MCF 10A (cell line): ENCODE measurements at places on chromosomes 13 and 19.
A peak's percentile ranks its signal among the peaks of the same experiment; 100 is the strongest.

GRCh38 chr13:101499406-101499805 is 46.9 kb downstream of the ITGBL1 start:
- H3K4me3 ChIP-seq: no peak overlapping the region
- no peaks in the 10 kb centered on the region for H3K4me1 ChIP-seq
- no peaks in the 10 kb centered on the region for H3K27me3 ChIP-seq
- no peaks in the 10 kb centered on the region for H3K36me3 ChIP-seq

- DNase-seq: no peak
- no peak overlapping the region for H3K27ac ChIP-seq
- no peaks in the 10 kb centered on the region for H3K4me1 ChIP-seq
- no peak overlapping the region for H3K4me3 ChIP-seq
- H3K27me3 ChIP-seq: peaks cover 43% of the 10 kb centered on the region
- H3K36me3 ChIP-seq: peaks cover 6% of the 10 kb centered on the region
Measured at GRCh38 chr13:59472134-59472533, 691.6 kb downstream of the DIAPH3 start.

- no peaks in the 10 kb centered on the region for H3K36me3 ChIP-seq
- H3K27ac ChIP-seq: no peak overlapping the region
- peaks cover 5% of the 10 kb centered on the region for H3K4me1 ChIP-seq
- no peak overlapping the region for H3K4me3 ChIP-seq
- peak; percentile 2 for DNase-seq
Measured at GRCh38 chr13:66329988-66330451, 900.1 kb downstream of the PCDH9 start.

DNA sequence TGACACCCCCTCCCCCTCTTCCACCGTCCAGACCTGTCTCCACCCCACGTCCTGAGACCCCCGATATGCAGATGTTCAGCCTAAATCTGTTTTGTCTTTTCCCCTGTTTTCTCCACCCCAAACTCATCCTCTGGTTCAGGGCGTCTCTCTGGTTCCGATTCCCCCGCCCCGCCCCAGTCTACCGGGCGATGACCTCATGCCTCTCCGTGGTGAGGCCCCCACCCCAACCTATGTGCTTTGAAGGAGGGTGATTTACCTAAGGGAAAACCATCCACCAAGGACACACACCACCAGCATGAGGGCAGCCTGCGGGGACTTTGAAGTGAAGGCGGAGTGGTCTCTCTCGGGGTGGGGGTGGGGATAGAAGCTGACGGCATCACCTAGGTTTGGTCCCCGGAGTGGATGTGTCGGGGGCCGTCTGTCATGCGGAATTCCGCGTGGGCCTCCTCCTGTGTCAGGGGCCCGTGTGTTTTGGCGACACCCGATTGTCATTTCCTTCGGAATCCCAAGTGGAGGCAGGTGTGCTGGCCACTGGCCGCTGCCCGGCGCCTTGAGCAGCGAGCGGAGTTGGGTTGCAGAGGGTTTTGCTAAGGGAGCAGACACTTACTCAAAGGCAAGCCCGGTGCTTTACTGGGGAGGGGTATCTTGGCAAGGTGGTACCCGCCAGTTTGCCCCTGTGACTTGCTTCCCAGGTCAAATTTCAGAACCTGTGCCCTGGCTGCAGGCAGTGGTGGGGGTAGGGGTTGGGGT is 1.4 kb downstream of the FZR1 start:
- H3K36me3 ChIP-seq: peaks cover 6% of the 10 kb centered on the region
- H3K27ac ChIP-seq: peak overlapping the region; percentile 97
- DNase-seq: peak; percentile 8
- no peaks in the 10 kb centered on the region for H3K27me3 ChIP-seq
- peak overlapping the region; percentile 83 for H3K4me3 ChIP-seq
- peaks cover 19% of the 10 kb centered on the region for H3K4me1 ChIP-seq

GRCh38 chr13:99435116-99435515 is 66.2 kb upstream of the TM9SF2 start:
- H3K4me1 ChIP-seq: peaks cover 18% of the 10 kb centered on the region
- H3K36me3 ChIP-seq: peaks cover 6% of the 10 kb centered on the region
- peaks cover 19% of the 10 kb centered on the region for H3K27me3 ChIP-seq
- DNase-seq: no peak

- H3K27ac ChIP-seq: no peak overlapping the region
- no peak overlapping the region for H3K4me3 ChIP-seq
- no peak for DNase-seq
- no peaks in the 10 kb centered on the region for H3K4me1 ChIP-seq
Measured at GRCh38 chr19:18975011-18975410, 34.0 kb upstream of the HOMER3 start.

GRCh38 chr19:16851031-16851712 is 22.0 kb downstream of the SIN3B start:
- peaks cover 80% of the 10 kb centered on the region for H3K36me3 ChIP-seq
- no peak for DNase-seq
- no peaks in the 10 kb centered on the region for H3K27me3 ChIP-seq
- H3K27ac ChIP-seq: no peak overlapping the region
- no peak overlapping the region for H3K4me3 ChIP-seq

DNA sequence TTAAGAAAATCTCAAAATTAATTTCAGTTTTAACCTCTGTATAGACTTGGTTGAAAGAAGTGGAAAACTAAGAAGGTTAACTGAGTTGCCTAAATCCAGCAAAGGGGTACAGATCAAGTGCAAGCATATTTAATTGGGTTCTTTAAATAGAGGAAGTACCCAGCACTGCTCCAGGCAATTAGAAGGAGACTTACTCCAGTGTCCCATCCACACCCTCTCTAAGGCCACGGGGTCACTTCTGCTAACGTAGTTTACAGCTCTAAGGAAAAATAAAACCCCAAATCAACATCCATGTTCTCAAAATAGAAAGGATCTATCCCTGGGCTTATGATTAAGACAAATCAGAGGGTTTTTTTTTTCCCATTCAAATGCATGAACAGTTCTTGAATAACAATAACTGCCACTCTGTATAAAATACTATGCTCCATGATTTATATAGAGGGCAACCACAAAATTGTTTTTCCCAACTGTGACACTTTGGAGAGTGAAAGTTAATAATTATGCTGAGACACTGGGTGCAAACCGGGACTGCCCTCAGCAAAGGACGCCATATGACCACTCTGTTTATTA is 4.6 kb downstream of the FRY start:
- H3K36me3 ChIP-seq: no peaks in the 10 kb centered on the region
- no peak for DNase-seq
- no peak overlapping the region for H3K4me3 ChIP-seq
- H3K27ac ChIP-seq: no peak overlapping the region
- no peaks in the 10 kb centered on the region for H3K27me3 ChIP-seq

DNA sequence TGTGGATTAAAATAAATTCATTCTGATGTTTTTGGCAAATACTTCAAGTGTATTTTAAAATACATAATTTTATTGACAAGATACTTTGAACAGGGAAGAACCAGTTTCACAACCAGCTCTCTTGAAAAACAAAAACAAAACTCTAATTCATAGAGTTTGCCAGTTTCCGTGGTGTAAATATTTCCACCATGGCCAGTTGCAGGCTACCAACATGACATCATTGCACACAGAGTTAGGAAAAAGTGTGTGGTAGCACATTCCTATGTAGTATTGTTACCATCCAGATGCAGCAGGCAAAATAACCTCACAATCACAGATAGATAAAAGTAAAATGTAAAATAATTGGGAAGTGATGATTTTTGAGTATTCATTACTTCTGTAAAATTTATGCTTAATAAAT is 7.7 kb upstream of the RNF113B start:
- H3K4me1 ChIP-seq: peaks cover 6% of the 10 kb centered on the region
- no peaks in the 10 kb centered on the region for H3K27me3 ChIP-seq
- H3K27ac ChIP-seq: no peak overlapping the region
- DNase-seq: no peak
- H3K4me3 ChIP-seq: no peak overlapping the region
- H3K36me3 ChIP-seq: peaks cover 6% of the 10 kb centered on the region

DNA sequence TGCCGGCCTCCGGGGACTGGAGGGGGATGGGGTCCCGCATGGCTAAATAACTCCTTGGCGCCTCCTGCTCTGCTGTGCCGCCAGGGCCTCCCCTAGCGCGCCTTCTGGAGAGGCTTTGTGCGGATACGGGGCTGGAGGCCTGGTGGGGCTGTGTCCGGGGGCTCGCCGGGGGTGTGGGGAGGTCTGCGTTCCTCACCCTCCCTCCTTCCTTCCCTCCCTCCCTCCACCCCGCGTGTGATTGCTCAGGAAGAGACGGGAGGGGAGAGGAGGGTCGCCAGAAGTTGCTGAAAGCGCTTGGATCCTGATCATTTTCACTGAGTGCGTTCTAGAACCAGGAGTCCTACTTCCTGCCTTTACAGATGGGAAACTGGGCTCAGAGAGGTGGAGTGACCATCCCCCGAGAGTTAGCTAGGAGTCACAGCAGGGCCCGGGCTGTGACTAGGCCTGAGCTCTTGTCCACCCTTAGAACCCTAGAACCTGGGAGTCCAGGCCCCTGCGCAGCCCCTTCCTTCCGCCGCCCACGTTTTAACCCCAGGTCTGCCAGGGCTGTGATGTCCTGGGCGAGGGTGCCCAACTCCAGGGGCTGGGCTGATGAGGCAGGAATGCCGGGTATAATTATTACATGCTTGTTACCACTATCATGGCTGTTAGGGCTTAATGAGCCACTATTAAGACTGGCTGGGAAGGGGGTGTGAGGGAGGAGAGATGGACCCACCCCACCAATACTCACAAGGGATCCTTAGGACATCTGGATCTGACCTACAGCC is 782 bp upstream of the JUND start:
- H3K27ac ChIP-seq: peak overlapping the region; percentile 98
- H3K4me3 ChIP-seq: peak overlapping the region; percentile 87
- peaks cover 52% of the 10 kb centered on the region for H3K36me3 ChIP-seq
- H3K4me1 ChIP-seq: peaks cover 17% of the 10 kb centered on the region

GRCh38 chr13:34776390-34776981 is 165.6 kb upstream of the NBEA start:
- H3K27ac ChIP-seq: no peak overlapping the region
- no peak for DNase-seq
- no peaks in the 10 kb centered on the region for H3K36me3 ChIP-seq
- no peaks in the 10 kb centered on the region for H3K4me1 ChIP-seq
- H3K4me3 ChIP-seq: no peak overlapping the region
- no peaks in the 10 kb centered on the region for H3K27me3 ChIP-seq

DNA sequence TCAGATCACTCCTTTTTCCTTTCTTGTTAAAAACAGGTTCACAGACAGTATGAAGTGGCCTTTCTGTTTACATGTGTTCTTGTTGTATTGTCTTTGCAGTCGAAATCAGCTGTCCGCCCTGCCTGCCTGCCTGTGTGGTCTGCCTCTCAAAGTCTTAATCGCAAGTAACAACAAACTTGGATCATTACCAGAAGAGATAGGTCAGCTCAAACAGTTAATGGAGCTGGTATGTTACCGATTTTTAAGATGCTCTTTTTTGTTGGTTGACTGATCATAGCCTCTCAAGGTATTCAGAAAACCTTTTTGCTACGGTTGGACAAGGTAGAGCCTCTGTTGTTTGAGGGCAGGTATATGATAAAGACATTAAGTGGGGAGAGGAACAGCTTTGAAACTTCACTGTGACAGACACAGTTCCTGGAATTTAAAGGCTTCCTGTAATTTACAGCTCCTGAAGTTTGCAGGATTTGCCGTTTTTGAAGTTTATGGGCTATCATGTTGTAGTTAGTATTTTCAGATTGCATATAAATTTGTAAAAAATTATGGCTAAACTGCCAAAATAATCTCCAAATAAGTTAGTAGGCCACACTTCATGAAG is 116.1 kb downstream of the LRCH1 start:
- H3K4me1 ChIP-seq: peaks cover 9% of the 10 kb centered on the region
- no peak overlapping the region for H3K27ac ChIP-seq
- H3K27me3 ChIP-seq: no peaks in the 10 kb centered on the region
- DNase-seq: no peak

GRCh38 chr19:33241530-33242101 is 16.0 kb upstream of the SLC7A10 start:
- H3K36me3 ChIP-seq: no peaks in the 10 kb centered on the region
- H3K4me1 ChIP-seq: no peaks in the 10 kb centered on the region
- H3K4me3 ChIP-seq: no peak overlapping the region
- peak; percentile 29 for DNase-seq

- no peak for DNase-seq
- no peak overlapping the region for H3K4me3 ChIP-seq
- no peaks in the 10 kb centered on the region for H3K27me3 ChIP-seq
- no peak overlapping the region for H3K27ac ChIP-seq
- H3K4me1 ChIP-seq: peaks cover 39% of the 10 kb centered on the region
- H3K36me3 ChIP-seq: peaks cover 83% of the 10 kb centered on the region
Measured at GRCh38 chr13:40566811-40567210, 99.6 kb downstream of the FOXO1 start.

GRCh38 chr19:23896912-23897311 is 17.8 kb upstream of the ZNF726 start:
- H3K4me3 ChIP-seq: no peak overlapping the region
- DNase-seq: no peak
- H3K27me3 ChIP-seq: no peaks in the 10 kb centered on the region
- H3K4me1 ChIP-seq: no peaks in the 10 kb centered on the region
- no peak overlapping the region for H3K27ac ChIP-seq

DNA sequence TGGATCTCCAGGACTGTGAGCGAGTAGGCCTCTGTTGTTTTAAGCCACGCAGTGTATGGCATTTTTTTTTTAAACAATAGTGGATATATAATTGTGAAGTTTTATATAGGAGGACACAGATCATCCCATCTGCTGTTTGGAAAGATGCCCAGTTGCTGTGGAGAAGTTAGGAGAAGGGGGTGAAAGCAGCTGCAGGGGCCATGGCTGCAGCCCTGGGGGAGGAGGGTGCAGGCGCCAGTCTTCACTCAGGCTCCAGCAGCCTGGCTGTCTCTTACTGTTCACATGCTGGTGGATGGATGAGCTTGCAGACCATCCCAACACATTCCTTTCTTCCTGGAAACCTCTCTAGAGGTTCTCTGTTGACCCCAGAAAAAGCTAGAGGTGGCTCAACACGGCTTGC is 242.3 kb downstream of the TEX29 start:
- H3K4me1 ChIP-seq: no peaks in the 10 kb centered on the region
- no peak overlapping the region for H3K4me3 ChIP-seq
- H3K36me3 ChIP-seq: no peaks in the 10 kb centered on the region

GRCh38 chr13:27919659-27919933 is 204 bp upstream of the PDX1 start:
- no peaks in the 10 kb centered on the region for H3K36me3 ChIP-seq
- no peak for DNase-seq
- H3K4me3 ChIP-seq: peak overlapping the region; percentile 69
- peaks cover 37% of the 10 kb centered on the region for H3K27me3 ChIP-seq

- peaks cover 19% of the 10 kb centered on the region for H3K36me3 ChIP-seq
- peak within 1 kb of the TSS; percentile 80 for H3K4me3 ChIP-seq
- no peaks in the 10 kb centered on the region for H3K27me3 ChIP-seq
- H3K27ac ChIP-seq: peak within 1 kb of the TSS; percentile 73
- DNase-seq: peak; percentile 76
Measured at GRCh38 chr19:6459262-6460098, at the start of gene SLC25A23. SLC25A23 (minus strand) TSS chr19:6459792; CDS start chr19:6459628, 164 bp downstream.

DNA sequence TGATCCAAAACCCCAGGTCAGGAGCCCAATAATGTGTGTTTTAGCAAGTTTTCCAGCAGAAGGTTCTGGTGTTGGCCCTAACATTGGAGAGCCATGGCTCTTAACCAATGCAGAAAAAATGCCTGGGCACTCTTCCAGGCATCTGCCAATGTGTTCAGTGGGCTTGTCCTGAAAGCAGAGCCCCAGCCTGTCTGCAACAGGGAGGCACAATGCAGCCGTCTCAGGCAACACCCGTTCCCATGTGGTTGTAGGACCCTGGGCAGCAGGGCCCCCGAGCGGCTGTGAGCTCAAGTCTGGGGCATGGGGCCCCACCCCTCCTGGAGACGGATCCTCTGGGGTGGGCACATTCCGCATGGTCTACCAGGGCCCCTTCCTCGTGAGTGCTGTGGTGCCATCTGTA is 58.1 kb upstream of the SIAH3 start:
- H3K4me1 ChIP-seq: no peaks in the 10 kb centered on the region
- DNase-seq: no peak
- H3K27me3 ChIP-seq: peaks cover 21% of the 10 kb centered on the region
- H3K27ac ChIP-seq: no peak overlapping the region
- H3K36me3 ChIP-seq: no peaks in the 10 kb centered on the region
- H3K4me3 ChIP-seq: no peak overlapping the region
